ENCODE measurements at places on chromosomes 5 and 9. TPM values are rescaled to one million over a fixed set of nuclear protein-coding genes. Genes with fewer than 3 reads are reported as not detected.

DNA sequence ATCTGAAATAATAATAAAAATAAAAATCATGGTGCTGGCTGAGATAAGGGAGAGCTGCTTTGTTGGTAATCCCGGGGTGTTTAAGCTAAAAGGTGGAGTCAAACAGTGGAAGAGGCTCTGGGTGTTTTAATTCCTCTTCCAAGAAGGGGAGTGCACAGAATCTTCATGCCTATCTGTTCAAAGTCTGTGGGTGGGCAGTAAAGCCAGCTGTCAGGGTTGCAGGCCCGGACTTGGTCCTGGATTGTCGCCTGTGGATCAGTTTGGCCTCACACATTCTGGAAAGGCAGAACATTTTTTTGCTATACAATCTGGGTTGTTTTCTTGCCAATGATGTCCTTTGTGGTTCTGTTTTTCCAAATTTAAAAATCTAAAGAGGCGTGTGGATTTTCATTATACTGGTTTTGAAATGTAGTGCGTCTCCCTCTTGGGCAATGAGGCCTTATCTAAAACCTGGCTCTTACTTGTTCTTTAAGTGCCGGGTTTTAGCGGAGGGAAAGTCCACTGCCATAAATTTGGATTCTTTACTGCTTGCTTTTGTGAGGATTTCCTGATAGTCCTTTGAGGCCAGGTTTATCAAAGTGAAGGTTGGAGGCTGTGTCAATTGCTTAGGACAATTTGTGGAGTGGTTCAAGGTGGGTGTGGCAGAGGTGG lies 5.8 kb downstream of the ANKDD1B start:
- no peak for DNase-seq

The EPB41L4A gene
- total RNA-seq: 18.3 TPM

The MEF2C gene
- total RNA-seq: 33.2 TPM

The THBS4 gene
- total RNA-seq: not detected

GRCh38 chr5:76791461-76791860 lies 27.4 kb upstream of the F2RL1 start:
- no peak for DNase-seq

DNA sequence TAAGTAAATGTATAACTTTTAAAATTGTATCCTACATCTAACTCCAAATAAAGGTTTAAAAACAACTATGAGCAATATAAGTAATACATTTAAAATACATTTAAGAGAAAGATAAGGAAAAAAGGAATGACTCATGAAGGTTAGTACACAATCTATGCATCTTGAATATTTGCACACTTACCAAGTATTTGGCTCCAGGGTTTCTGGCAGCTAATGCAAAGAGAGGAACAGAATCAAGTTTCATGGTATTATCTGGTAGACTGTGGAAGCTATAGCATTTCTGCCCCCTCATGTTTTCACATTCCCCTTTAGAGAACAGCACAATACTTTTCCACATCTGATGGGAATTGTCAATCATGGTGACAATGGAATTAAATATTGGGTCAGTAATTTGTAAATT lies 132.1 kb downstream of the COX7C start:
- DNase-seq: no peak

The RUSC2 gene
- total RNA-seq: 16.7 TPM

- no peak for DNase-seq
Measured at GRCh38 chr5:74862221-74862620, 4.0 kb downstream of the FAM169A start.
